NCI-H1417 treated with DMSO at 0.1 percent for 48 hours (cell line): ENCODE measurements at places on chromosomes 11 and 22.

GRCh38 chr11:128022007-128022368 is 565.4 kb downstream of the ETS1 start:
- DNase-seq, result no peak

DNA sequence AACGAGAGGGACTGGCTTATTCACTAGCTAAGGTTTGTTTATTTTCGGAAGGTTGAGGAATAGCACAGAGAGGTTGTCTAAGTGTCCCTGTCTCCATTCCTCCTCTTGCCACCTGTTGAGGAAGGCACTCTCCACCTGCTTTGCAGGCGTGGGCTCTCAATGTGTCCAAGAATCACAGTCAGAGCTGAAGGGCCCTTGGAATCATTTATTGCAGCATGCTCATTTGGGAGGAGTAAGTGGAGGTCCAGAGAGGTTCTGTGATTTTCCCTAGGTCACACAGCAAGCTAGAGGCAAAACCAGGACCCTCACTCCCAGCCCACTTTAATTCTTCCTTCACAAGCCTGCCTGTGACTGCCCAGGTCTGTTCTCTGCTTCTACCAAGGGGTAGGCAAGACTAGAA is 21.3 kb downstream of the ZBTB16 start:
- no peak for DNase-seq

- DNase-seq, result no peak
Observed at GRCh38 chr11:107457205-107457557, 444 bp downstream of the CWF19L2 start.

GRCh38 chr11:131975619-131976018 is 605.2 kb downstream of the NTM start:
- no peak for DNase-seq

DNA sequence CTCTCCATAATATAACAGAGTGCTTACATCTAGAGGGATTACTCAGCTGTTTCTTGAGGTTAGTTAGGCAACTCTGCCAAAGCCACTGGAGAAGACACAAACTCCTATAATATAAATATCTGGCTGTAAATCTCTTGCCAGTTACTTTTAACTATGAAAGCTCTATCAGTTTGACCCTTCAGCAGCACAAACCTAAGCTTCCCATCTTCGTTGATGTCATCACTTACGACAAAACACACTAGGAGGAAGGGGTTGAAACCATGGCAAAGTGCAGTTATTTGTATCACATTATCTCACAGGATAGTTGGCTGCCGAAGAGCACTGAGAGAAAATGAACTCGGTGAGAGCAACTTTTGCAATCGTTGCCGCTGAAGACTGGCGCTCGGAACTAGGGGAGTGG is 922.1 kb downstream of the OPCML start:
- no peak for DNase-seq

DNA sequence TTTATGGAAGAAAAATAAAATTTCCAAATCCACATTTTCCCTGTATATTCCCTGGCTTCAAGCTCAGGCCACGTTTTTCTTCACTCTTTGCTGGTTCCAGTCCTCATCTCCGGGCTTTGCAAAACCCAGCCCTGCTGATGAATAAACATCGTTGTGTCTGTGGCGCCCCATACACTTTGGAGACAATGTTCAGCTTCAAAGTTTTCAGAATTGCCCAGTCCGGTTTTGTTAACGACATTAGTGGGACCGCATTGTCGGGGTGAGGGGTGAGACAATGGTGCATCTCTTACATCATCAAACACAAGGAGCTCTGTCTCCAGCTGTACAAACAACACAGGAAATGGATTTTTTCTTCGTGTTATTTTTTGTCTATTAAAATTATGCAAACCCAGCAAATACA is 53.4 kb upstream of the HTATIP2 start:
- DNase-seq, result no peak

DNA sequence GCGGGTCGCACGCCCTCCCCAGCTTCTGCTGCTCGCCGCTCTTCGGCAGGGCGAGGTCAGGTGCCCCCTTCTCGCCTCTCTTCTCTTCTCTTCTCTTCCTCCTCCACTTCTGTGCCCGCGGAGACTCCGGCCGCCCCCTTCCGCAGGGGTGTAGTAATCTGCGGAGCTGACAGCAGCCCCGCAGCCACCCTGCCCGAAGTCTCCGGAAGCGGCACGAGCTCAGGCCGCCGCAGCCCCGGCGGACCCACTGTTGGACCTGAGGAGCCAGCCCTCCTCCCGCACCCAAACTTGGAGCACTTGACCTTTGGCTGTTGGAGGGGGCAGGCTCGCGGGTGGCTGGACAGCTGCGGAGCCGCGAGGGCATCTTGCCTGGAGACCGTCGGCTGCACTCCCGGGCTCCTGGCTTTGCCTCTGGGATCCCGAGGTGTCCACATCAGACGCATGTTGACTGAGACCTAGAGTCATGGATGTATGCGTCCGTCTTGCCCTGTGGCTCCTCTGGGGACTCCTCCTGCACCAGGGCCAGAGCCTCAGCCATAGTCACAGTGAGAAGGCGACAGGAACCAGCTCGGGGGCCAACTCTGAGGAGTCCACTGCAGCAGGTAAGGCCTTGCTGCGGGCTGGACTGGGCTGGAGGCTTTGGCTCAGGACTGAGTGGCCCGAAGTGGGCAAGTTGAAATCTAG is 486 bp downstream of the STIM1 start:
- DNase-seq, result no peak

- no peak for DNase-seq
Observed at GRCh38 chr22:29702931-29703501, 16.8 kb upstream of the CABP7 start.

DNA sequence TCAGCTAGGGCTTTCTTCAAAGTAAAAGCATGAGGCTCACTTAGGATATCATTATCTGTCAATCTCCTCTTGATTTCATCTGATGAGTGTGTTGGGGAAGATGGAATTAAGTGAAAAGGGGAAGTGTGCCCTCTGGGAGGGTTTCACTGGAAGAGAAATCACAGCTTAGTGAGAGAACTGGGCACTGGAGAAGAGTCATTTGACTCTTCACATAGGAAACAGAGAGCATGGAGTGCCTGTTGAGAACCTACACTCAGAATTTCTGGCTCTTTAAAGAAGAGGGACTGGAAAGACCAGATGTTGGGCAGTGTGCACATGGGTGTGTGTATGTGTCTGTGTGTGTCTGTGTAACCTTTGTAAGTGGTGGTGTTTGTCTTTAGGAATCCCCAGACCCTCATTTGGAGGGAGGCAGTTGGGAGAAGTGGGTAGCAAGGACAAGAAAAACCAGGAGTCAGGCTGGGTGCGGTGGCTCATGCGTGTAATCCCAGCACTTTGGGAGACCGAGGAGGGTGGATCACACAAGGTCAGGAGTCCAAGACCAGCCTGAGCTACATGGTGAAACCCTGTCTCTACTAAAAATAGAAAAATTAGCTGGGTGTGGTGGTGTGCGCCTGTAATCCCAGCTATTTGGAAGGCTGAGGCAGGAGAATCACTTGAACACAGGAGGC is 10.0 kb downstream of the STX3 start:
- DNase-seq, result no peak

GRCh38 chr11:12529041-12529440 is 145.2 kb upstream of the TEAD1 start:
- no peak for DNase-seq

GRCh38 chr11:22065472-22065871 is 127.4 kb upstream of the ANO5 start:
- DNase-seq, result no peak

DNA sequence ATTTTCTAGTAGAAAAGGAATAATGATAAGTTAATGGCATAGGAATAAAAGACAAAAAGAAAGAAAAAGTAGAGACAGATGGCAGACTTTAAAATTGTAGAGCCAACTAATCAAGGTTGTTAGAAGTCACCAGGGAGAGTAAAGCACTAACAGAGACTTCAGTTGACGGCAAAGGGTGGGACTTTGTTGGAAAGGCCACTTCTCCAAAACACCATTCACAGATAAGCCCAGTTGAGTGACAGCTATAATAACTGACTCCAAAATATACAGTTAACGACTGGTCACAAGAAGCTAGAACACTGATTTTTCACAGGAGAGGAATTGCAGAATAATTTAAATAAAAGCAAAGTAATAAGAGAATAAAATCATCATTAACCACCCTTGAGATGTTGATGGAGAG is 16.0 kb upstream of the SOX6 start:
- no peak for DNase-seq

DNA sequence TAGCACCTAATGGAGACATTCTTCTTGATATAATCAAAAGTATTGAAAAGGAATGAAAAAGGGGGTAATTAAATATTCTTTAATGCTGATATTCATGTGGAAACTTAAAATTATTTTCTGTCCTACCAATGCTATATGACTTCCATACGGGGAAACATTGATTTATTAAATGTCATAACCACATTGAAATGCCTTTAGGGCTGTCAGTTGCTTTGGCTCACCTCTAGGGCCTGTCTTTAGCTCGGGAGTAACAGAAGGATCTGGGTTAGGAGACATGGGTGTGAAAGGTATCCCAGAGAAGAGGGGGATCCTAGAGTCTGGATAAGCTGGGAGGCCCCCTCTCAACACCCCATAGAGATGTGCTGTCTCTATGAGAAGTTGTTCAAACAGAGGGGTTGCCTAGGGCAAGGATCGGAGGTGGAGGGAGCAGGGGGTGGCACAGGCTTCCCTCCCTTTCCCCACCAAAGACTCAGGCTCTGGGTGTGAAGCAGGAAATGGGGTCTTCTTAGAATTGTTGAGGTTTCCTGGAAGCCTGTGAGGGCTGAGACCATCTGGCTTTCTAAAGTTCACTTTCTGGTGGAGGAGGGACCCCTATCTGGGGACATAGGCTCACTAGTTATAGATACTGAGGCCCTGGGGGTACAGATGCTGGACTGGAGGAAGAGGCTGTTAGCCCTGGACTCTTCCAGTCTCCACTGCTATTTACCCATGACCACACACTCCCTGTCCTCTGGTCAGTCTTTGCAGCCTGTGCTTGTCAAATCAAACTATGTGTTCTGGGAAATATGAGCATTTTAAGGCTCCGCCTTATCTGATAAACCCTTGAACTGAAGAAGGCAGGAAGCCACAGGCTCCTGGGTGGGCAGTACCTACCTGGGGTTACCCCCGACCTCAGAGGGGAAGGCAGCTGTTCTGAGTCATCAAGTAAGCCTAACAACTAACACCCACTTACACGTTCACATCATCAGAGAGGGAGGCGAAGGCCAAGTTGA is 55.8 kb upstream of the RRAS2 start:
- no peak for DNase-seq

DNA sequence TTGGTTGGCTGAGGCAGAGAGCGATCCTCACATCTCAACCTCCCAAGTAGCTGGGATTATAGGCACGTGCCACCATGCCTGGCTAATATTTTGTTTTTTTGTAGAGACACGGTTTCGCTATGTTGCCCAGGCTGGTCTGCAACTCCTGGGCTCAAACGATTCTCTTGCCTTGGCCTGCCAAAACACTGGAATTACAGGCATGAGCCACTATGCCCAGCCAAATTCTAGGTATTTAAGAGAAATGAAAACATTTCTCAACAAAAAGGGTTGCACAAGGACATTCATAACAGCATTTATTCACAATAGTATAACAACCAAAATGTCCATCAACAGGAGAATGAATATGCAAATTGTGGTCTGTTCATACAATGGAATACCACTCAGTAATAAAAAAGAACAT is 31.7 kb upstream of the RBX1 start:
- DNase-seq, result no peak

GRCh38 chr11:74043450-74043849 is 34.6 kb upstream of the UCP3 start:
- DNase-seq, result no peak

GRCh38 chr22:36156515-36157419 is 3.8 kb downstream of the APOL3 start:
- DNase-seq, result no peak

DNA sequence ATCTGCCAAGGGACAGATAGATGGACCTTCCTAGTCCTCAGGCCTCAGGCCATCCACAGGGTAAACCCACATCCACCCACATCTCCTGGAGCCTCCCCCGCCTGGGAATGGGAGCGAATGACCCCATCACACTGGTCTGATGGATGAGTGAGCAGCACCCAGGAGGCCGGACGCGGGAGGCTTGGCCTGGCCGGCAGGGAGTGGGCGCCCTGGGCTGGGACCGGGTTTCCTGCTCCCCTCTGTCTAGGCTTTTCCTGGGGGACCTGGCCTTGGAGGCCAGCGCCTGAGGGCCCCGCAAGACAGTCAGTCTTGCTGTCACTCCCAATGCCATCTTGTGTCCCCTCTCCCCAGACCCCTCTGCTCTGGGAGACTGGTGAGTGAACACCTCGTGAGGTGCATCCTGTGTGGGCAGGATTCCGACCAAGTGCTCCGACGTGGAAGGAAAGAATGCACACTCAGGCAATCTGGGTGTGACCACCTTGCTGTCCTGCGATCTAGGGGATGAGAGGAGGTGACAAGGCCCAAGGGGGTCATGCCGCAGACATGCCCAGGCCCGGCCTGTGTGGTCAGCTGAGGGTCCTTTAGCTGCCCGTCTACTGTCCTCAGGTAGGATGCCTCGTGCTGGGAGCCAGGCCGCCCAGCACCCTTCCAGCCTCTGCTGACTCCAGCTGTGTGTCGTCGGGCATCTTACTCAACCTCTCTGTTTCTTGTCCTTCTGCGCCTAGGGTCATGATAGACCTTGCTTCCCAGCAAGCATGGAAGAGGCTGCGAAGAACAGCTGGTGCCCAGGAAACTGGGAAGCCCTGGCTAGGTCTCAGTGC is 26.5 kb upstream of the WNT7B start:
- no peak for DNase-seq

- DNase-seq, result no peak
Observed at GRCh38 chr11:1880746-1881441, 10.8 kb downstream of the PRR33 start.

DNA sequence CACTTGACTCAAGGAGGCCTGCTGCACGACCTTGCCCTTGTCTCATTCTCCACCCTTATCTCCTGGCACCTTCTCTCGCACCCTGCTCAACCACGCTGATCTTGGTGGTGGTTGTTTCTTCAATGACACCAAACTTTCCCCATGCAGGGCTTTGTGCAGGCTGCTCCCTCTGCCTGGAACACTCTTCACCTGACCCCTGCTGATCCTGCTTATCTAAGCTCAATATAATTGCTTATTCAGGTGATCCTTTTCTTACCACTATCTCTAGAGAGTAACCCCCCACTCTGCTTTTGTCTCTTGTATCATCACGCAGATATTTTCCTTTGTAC is 604.4 kb downstream of the BUD13 start:
- DNase-seq, result no peak

GRCh38 chr11:35681163-35681767 is 18.7 kb downstream of the TRIM44 start:
- DNase-seq, result no peak

- no peak for DNase-seq
Observed at GRCh38 chr22:20497426-20497825, 1.8 kb upstream of the KLHL22 start.

DNA sequence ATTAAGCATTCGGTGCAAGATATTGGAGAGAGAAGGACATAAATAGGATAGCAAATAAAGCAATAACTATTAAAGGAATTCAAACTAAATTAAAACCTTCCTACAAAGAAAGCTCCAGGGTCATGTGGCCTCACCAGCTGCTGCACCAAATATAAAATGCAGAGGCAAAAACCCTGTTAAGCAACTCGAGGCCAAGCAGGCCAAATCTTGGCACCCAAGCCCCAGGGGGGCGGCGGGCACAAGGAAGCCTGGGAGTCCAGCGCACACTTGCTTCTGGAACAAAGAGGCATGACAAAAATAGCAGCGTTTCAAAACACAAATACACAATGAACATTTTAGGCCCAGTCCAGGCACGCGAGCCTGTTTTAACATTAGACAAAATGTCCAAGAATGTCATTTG is 20.8 kb downstream of the KRTAP5-6 start:
- no peak for DNase-seq
